ENCODE measurements at places on chromosomes 3 and 15.

DNA sequence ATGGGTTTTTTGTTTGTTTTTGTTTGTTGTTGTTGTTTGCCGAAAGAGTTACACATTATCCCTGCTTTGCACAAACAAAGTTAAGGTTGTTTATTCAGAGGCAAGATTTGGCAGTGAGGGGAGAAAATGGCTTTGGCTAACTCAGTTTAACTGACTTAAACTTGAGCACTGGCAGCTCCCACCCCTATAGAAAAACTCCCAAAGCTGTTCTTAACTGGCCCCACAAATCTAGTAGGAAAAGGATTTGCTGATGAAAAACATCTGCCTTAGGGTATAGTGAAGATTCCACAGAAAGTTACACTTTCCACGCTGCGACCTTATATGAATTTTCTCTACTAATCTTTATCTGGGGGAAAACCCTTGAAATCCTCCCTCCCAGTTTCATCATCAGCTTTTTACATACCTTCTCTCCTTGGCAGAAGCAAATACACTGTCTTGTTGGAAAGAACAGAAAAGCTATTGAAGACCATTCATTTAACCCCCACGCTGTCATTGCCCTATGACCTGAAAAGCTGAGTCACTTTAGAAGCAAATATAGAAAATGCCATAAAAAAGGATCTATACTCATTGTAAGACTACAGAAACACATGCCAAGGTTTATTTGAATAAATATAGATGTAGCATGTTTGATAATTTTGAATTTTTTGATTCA, 551.7 kb downstream of the NR2F2 start:
- DNase-seq: no peak

DNA sequence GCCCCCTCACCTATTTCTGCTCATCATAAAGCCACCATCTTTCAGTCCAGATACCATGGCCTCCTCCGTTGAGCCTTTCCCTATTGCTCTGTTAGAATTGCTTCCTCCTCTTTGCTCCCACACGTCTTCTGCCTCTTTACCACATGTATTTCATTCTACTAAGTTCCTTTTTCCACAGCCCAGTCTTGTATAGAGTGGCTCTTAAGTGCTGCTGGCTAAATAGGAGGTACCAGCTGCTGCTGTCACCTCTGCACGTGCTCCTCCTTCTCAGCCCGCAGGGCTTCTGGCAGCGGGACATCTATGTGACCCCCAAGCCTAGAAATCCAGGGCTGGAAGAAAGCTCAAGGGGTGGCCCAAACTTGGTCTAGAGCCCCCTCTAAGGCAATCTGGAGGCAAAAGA, 38.8 kb upstream of the PLXND1 start:
- DNase-seq: peak; percentile 24

DNA sequence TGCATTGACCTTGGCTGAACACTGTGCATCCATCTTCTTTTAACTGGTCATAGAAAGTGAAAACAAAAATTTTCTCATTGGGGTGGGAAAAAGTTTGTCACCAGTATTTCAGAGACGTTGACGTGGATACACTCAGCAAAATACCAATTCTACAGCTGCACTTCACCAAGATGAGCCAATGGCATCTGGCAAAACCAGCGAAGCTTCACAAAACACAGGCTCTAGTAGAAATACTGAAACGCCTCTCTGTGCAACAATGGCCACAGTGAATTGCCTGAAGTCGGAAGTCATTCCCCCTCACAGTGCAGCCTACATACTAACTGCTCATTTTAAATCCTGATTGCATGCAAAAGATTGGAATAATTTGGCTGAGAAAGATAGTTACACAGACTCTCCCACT, 17.0 kb downstream of the PCYT1A start:
- DNase-seq: no peak

GRCh38 chr15:56425976-56426375, 39.0 kb downstream of the MNS1 start:
- no peak for DNase-seq

DNA sequence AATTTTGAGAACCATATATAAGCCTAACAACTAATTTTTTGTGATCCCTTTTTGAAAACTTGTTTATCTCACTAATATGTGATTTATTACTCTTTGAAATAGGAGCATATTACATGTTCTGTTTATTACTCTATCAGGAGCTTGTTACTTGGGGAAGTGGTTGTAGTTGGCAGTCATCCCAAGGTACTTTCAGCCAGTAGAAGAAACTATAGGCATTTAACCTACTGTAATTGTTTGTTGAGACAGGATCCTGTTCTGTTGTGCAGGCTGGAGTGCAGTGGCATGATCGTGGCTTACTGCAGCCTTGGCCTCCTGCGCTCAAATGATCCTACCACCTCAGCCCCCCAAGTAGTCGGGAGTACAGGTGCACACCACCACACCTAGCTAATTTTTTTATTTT, 195.6 kb downstream of the TCF12 start:
- peak; percentile 65 for DNase-seq

GRCh38 chr15:88378188-88378637, 89.0 kb downstream of the MRPL46 start:
- DNase-seq: no peak

- no peak for DNase-seq
Observed at GRCh38 chr3:23546181-23546580, 259.6 kb upstream of the UBE2E1 start.

- no peak for DNase-seq
Observed at GRCh38 chr3:143429628-143430514, 310.3 kb downstream of the CHST2 start.

- DNase-seq: no peak
Observed at GRCh38 chr15:27903405-27903804, 195.7 kb downstream of the OCA2 start.

DNA sequence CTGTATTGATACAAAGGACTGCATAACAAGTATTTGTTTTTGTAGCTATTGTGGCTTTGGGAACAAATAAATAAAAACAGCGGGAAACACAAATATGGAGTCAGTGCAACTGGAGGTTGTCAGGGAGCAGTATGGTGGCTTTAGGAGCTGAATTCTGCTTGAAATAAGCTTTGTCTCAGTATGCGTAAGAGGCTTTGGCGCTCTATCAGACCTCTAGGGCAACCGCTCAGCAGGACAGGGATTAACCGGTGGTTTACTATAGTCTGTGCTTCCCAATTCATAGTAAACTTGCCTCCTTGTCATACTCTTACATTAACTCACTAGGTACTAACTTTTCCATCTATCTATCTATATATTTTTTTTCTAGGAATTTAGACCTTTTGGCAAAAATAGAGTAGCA, 104.6 kb downstream of the ZIC1 start:
- no peak for DNase-seq

DNA sequence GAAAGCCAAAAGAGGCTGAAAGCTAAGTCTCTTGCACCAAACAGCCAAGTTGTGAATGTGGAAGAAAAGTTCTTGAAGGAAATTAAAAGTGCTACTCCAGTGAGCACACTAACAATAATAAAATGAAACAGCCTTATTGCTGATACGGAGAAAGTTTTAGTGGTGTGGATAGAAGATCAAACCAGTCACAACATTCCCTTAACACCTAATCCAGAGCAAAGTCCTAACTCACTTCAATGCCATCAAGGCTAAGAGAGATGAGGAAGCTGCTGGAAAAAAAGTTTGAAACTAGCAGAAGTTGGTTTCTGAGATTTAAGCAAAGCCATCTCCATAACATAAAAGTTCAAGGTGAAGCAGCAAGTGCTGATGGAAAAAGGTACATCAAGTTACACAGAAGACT, 288.8 kb upstream of the RARB start:
- no peak for DNase-seq

- DNase-seq: no peak
Observed at GRCh38 chr3:194522579-194523046, 35.8 kb upstream of the ATP13A3 start.

GRCh38 chr3:87949189-87949878, 109.5 kb downstream of the CGGBP1 start:
- no peak for DNase-seq

DNA sequence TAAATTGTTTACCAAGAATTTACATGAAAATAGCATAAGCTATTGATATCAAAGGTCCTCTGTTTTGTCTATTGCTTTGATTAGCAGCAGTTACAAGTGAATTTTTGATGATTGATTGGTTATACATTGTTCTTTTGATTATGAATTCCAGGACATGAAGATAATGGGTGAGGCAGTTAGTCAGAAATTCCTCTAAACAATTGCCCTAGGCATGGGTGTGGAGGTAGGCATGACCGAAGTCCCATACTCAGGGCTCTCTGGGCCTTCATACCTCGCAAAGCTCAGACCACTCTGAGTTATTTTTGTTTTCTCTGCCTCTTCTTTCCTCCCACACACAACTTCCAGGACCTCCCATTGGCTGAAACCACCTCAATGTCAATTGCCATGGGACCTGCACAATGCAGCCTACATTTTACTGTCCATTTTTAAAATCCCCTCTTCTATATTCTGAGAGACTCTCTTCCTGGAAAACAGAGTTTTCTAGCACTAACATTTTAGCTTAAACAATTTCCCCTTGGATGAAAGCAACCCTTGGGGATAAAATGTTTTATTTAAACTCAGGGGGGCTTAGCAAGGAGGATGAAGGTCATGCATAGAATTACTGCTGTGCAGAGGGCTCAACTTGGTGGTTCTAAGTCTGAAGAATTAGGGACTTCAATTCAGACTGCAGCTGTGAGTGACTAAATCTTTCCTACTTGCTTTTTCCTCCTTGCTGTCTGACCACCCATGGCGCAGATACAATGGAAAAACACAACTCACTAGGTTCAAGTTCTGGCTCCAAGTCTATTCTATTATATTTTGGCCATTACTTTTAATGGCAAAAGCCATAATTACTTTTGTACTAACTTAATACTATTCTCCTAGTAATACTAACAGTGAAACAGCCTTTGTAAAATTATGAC, 594.8 kb downstream of the NTRK3 start:
- DNase-seq: no peak

DNA sequence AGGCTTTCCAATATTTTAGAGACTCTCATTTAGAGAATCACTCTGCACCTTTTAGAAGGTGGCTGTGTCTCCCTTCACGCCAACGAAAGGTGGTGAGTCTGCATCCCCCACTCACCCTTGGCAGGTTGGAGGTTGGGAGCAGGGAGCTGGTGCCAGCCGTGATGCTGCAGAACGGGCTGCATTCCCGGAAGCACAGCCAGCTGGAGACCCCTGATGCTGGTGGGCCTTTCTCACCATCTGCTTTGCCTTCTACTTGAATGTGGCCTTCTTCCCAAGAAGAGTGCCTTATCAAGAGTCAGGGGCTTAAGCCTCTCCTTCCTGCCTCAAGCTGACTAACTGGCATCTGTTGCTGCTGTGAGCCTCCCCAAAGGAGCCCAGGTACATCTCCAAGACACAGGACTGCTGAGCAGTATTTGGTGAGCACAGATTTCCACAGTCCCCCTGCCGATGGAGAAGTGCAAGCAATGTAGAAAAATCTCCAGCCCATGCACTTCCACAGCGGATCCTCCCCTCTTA, 17.7 kb upstream of the HEG1 start:
- DNase-seq: no peak
